LoVo (cell line): ENCODE measurements at places on chromosomes 7 and 10.

GRCh38 chr10:32073128-32073527 is 16.9 kb upstream of the KIF5B start:
- DNase-seq, result no peak

DNA sequence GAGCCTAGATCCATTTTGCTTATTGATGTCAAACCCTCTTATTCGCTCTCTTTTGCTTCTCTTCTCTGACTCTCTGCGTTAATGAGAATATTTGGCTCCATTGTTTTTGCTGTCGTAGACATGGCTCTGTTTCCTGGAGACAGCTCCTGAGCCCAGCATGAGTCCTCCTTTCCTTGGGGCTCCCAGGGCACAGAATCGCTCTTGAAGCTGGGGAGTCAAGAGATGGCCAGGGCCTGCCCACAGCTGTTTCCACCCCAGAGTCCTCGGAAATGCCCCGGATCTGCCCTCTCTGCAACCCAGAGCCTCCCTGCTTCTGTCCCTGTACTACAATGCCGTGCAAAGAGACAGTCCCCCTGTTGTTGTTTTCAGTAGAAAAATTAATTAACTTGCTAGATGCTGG is 566.7 kb upstream of the FOXK1 start:
- DNase-seq, result no peak

- DNase-seq, result no peak
These were observed 279.6 kb downstream of the PPP1R3A start for GRCh38 chr7:113639221-113639620.

GRCh38 chr10:116665541-116666125 is 44.9 kb downstream of the PNLIPRP2 start:
- DNase-seq, result no peak

- DNase-seq, result no peak
These were observed 360.7 kb upstream of the PHF14 start for GRCh38 chr7:10612950-10613349.

- DNase-seq, result no peak
These were observed 92.5 kb downstream of the POU6F2 start for GRCh38 chr7:39069896-39070881.

GRCh38 chr10:115030483-115031200 is 62.5 kb upstream of the ATRNL1 start:
- no peak for DNase-seq

DNA sequence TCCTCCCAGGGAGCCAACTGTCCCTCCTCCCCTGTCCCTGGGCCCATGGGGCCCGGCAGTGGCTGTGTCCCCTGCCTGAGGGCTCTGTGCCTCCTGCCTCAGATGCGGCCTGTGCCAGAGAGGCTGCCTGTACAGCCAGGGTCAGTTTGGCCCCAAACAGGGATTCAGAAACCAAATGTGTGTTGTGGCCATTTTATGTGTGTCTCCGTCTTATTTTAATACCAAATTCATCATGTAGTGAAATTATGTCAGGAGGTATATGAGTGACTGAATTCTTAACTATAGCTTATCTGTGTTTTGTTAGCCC is 114.8 kb downstream of the NT5C2 start:
- no peak for DNase-seq
